ENCODE measurements at places on chromosomes 6 and 20. TPM values are rescaled to one million over a fixed set of nuclear protein-coding genes. Genes with fewer than 3 reads are reported as not detected.

Gene MRPL2
- total RNA-seq, result 59.3 TPM

Gene APOM
- 3.9 TPM for total RNA-seq

Gene COL21A1
- not detected for total RNA-seq

Gene OR12D2
- total RNA-seq, result not detected

Gene KHDC1L
- total RNA-seq, result 0.35 TPM

Gene LTB
- total RNA-seq, result 585 TPM

Gene UBD
- 0.37 TPM for total RNA-seq

Gene ETV7
- total RNA-seq, result 15.3 TPM

Gene SLC35F1
- total RNA-seq, result not detected

Gene VWA7
- 5.4 TPM for total RNA-seq

Gene LAMA2
- 0.02 TPM for total RNA-seq

Gene OR2B6
- not detected for total RNA-seq

Gene LY6G6F
- not detected for total RNA-seq

Gene BPIFB2
- not detected for total RNA-seq

Gene TGIF2
- 24.1 TPM for total RNA-seq

Gene FYN
- total RNA-seq, result 225 TPM

Gene PNPLA1
- not detected for total RNA-seq

GRCh38 chr6:34574647-34575293 lies 18.6 kb upstream of the SPDEF start:
- no peaks in the 10 kb centered on the region for H3K36me3 ChIP-seq
- no peak overlapping the region for H3K27ac ChIP-seq
- DNase-seq, result no peak
- H3K27me3 ChIP-seq, result no peaks in the 10 kb centered on the region

DNA sequence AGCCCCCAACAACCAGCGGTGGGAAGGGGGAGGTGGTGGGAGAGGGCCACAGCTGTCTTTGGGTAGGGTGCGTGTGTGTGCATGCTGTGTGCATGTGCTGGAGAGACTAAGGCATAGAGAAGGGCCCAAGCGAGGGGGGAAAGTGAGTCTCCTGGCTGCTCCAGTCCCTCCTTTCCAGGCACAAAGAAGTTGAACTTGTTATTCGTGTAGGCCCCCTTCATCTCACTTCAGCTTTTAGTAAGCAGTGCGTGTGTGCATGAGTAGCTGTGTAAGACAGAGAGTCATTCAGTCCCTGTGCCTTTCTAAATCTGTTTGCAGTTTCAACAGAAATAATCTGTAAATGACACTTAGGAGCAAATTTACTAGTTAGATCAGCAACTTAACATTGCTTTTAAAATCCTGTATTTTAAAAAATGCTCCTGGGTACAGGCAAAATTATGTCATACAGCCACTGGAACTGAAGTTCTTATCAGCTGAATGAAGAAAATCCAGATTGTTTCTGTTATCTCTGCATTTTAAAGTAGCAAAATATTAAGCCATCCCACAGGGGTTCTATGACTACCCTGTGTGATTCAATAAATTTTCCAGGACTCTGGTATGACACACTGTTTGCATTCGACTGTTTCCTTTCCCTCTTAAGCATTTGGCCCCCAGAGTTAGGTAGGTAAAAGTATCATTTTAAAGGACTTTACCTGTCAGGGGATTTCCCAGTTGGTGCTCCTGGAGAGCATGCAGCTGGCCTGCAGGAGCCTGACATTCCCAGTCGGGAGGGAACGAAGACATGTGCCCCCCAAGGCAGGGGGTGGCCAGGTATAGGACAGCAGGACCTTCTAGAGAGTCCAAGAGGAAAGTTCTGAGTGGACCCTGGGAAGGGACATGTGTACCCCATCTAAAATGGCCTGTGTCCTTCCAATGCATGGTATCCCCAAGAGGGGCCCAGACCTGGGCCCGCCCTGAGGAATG lies 39.0 kb downstream of the MTRES1 start:
- H3K27ac ChIP-seq, result no peak overlapping the region
- H3K27me3 ChIP-seq, result no peaks in the 10 kb centered on the region
- H3K4me3 ChIP-seq, result no peak overlapping the region
- peaks cover 37% of the 10 kb centered on the region for H3K4me1 ChIP-seq

GRCh38 chr20:57087102-57087501 lies 179.3 kb downstream of the BMP7 start:
- H3K27ac ChIP-seq, result no peak overlapping the region
- H3K36me3 ChIP-seq, result no peaks in the 10 kb centered on the region
- no peak overlapping the region for H3K4me3 ChIP-seq
- DNase-seq, result no peak
- H3K4me1 ChIP-seq, result peaks cover 4% of the 10 kb centered on the region
- H3K27me3 ChIP-seq, result no peaks in the 10 kb centered on the region

DNA sequence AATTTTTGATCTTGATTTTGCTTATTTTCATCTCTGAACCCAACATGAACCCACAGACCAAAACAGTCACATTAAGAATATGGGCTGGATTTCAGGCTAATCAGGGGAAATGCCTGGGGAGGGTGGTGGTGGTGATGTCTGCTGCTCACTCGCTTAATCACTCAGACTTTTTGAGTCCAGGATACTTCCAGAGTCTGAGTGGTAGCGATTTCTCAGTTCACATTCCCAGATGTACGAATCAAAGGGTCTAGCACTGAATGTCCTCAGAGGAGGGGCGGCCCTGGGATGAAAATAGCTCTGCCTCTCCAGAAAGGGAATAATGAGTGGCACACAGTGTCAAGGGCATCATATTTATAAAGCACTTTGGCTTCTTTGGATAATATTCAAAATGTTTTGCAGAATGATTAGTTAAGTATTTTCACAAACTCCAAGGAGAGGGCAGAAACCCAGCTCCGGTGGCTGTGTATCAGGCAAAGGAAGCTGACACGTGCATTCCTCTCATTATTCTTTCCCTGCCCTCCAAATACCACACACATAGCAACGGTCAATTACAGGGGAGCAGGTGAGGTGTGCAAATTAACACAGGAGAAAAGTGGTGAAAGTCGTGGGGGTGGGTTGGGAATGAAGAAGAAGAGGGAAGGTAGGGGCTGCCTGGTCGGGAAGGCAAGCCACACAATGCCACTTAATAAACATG lies 345.2 kb upstream of the RSPO3 start:
- no peaks in the 10 kb centered on the region for H3K4me1 ChIP-seq
- DNase-seq, result no peak
- H3K36me3 ChIP-seq, result no peaks in the 10 kb centered on the region
- no peak overlapping the region for H3K27ac ChIP-seq
- peaks cover 2% of the 10 kb centered on the region for H3K27me3 ChIP-seq

GRCh38 chr6:25275436-25275835 lies 3.7 kb upstream of the CARMIL1 start:
- no peak overlapping the region for H3K27ac ChIP-seq
- DNase-seq, result no peak
- H3K4me3 ChIP-seq, result no peak overlapping the region
- H3K27me3 ChIP-seq, result peaks cover 19% of the 10 kb centered on the region

- peaks cover 14% of the 10 kb centered on the region for H3K36me3 ChIP-seq
- H3K4me1 ChIP-seq, result peaks cover 30% of the 10 kb centered on the region
- no peak overlapping the region for H3K27ac ChIP-seq
- DNase-seq, result no peak
Measured at GRCh38 chr6:36025932-36026327, 1.5 kb upstream of the SLC26A8 start.

DNA sequence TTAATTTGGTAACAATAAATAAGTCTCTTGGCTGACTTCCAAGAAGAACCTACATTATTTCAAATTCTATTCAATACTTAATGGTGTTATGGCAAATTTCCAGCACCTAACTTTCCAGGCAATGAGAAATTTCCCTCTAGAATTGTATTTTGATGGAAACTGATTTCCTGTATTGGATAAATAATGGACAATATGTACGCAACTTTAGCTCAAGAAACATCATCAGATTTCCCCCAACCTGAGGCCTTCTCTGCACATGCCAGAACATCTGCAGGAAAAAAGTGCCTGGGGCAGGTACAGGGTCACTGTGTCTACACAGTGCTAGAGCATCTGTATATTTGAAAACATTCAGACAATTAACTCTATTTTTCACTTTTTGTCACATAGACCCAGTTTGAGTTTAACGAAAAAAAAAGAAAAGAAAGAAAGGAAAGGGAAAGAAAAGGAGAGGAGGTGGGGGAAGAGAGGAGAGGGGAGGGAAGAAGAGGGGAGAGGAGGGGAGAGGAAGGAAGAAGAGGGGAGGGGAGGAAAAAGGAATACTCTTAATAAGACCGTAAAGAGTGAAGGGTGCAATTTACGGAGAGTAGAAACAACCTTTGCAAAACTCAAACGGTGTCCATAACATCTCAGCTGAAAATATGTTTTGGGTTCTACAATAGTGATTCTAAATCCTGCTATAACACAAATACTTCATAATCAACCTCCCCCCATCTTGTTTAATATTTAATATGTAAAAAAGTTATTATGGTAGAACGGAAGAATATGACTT lies 130.0 kb downstream of the TSHZ2 start:
- H3K4me3 ChIP-seq, result no peak overlapping the region
- no peaks in the 10 kb centered on the region for H3K4me1 ChIP-seq
- H3K36me3 ChIP-seq, result peaks cover 2% of the 10 kb centered on the region
- no peak for DNase-seq
- H3K27ac ChIP-seq, result no peak overlapping the region

DNA sequence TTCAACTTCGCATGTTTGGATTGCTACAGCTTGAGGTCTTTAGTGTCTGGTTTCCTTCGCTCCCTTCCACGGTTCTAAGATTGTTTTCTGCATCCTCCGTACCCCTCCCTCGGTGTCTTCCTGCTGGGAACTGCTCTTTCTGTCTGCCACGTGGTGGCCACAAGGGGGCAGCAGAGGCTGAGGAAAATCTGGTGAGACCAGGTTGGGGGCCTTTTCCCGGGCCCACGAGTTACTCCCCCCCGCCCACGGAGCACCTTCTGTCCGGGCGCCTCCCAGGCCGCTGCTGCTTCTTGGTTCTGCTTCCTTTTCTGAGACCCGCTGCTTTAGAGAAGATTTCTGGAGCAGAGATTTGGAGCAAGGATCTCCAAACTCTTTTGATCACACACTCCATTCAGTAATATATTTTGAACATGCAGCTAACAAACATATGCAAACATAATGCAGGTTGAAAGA lies 21.1 kb upstream of the NOTCH4 start:
- no peaks in the 10 kb centered on the region for H3K36me3 ChIP-seq
- DNase-seq, result peak; percentile 70
- no peak overlapping the region for H3K4me3 ChIP-seq
- no peak overlapping the region for H3K27ac ChIP-seq
- H3K4me1 ChIP-seq, result peaks cover 24% of the 10 kb centered on the region

- peaks cover 3% of the 10 kb centered on the region for H3K27me3 ChIP-seq
- no peak overlapping the region for H3K4me3 ChIP-seq
Measured at GRCh38 chr6:1075444-1075843, 236.5 kb upstream of the FOXQ1 start.

DNA sequence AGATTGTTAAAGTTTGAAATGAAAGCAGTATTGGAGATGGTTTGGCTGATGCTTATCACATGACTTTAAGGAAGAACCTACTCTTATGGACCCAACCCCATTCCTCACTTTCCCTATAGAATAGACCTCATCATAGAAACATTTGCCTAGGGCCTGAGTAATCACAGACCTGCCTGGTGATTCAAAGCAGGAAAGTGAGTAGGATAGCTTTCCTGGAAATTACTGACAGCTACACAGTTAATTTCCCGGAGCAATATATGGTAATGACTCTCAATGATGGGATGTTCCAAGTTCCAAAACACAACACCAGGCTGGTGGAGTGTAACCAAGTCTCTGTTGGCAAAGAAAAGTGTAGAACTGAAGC lies 233.8 kb downstream of the SIM1 start:
- no peak for DNase-seq
- H3K4me1 ChIP-seq, result peaks cover 10% of the 10 kb centered on the region
- H3K27me3 ChIP-seq, result peaks cover 27% of the 10 kb centered on the region
- no peak overlapping the region for H3K4me3 ChIP-seq
- H3K27ac ChIP-seq, result no peak overlapping the region

- DNase-seq, result no peak
- H3K4me3 ChIP-seq, result no peak overlapping the region
- peaks cover 8% of the 10 kb centered on the region for H3K27me3 ChIP-seq
- no peaks in the 10 kb centered on the region for H3K4me1 ChIP-seq
Measured at GRCh38 chr6:170025935-170026750, 264.7 kb downstream of the DLL1 start.

- H3K27ac ChIP-seq, result no peak overlapping the region
- no peak overlapping the region for H3K4me3 ChIP-seq
- no peaks in the 10 kb centered on the region for H3K36me3 ChIP-seq
- no peak for DNase-seq
- H3K27me3 ChIP-seq, result peaks cover 9% of the 10 kb centered on the region
Measured at GRCh38 chr6:159122453-159122852, 46.7 kb upstream of the FNDC1 start.

DNA sequence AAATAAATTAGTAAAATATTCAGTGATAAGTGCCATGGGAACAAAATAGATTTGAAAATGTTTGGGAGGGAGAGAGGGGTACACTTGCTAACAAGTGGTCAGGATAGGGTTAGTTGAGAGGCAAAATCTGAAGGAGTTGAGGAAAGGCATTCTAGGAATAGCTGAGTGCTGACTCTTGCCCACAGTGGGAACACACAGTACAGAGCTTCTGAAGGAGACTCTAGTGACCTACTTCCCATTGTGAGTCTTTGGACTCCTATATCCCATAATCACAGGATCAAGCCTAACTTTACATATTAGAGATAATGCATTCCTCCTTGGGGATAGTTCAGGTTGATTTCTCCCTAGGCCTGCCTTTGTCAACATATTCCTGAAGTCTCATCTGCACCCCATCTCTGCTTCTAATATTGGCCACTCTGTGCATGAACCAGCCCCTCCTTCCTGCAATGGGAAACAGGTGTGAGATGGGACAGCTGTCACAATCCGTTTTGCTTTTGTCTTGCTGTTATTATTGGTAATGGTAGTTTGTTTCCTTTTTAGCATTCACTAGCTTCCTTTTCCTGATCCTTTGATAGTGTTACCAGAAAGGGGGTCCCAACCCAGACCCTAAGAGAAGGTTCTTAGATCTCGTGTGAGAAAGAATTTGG lies 2.6 kb upstream of the TRIM38 start:
- H3K27ac ChIP-seq, result peak overlapping the region; percentile 37
- no peaks in the 10 kb centered on the region for H3K27me3 ChIP-seq
- H3K4me3 ChIP-seq, result peak overlapping the region; percentile 47

GRCh38 chr20:11103866-11104265 lies 430.1 kb upstream of the JAG1 start:
- H3K27me3 ChIP-seq, result no peaks in the 10 kb centered on the region
- H3K4me1 ChIP-seq, result no peaks in the 10 kb centered on the region
- DNase-seq, result no peak
- no peaks in the 10 kb centered on the region for H3K36me3 ChIP-seq
- no peak overlapping the region for H3K4me3 ChIP-seq
- H3K27ac ChIP-seq, result no peak overlapping the region
